ENCODE measurements at places on chromosomes 5 and 9.

DNA sequence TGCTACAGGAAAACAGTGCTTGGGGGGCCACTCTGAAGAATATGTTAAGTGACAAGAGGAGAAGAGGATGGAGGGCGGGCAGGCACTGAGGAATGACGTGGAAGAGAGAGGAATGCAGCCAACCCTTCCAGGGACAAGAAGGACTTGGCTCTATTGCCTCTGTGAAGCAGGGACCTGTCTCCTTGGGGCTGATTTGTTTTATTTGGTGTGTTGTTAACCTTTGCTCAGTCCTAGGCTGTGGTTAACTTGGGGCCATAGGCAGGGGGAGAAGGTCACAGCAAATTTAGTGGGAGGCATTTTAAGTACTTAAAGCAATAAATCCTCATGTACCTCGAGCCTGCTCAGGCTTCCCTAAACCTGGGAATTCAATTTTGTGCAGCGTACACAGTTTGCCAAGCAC, 39.9 kb downstream of the KIF4B start:
- DNase-seq, result no peak

DNA sequence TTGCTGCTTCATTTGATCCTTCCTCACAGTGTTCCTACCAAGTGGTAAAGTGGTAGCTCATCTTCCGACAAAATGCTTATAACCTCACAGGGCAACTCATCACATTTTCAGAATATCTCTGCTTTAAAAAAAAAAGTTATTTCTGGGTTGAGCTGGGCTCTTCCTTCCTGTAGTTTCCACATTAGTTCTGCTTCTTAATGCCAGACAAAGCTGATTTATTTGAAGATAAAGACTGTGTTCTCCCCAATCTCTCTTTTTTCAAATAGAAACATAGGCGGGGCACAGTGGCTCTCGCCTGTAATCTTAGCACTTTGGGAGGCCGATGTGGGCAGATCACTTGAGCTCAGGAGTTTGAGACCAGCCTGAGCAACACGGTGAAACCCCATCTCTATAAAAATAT, 273.1 kb downstream of the ACTL7B start:
- no peak for DNase-seq

GRCh38 chr5:177482359-177482795, 8.9 kb upstream of the DBN1 start:
- no peak for DNase-seq

DNA sequence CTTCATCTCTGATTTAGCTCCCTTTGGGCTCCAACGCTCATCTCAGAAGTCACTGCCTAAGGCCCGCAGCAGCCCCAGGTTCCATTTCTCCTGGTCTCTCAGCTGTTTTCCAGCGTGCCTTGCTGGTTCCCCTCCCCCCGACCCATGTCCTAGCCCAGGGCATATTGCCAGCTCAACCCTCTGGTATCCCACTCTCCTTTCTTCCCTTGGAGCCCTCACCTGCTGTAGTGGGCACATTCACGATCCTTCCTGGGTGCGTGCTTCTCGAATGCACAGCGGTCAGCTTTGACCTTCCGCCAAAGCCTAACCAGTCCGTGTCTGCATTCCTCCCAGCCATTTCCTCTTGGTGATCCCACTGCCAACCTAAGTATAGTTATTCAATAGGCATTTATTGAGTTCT, 36.1 kb downstream of the CFAP90 start:
- no peak for DNase-seq

- DNase-seq, result no peak
These were observed 47.2 kb upstream of the AGXT2 start for GRCh38 chr5:35094948-35095347.

- DNase-seq, result no peak
These were observed 48.6 kb upstream of the GDNF start for GRCh38 chr5:37888476-37888875.

- no peak for DNase-seq
These were observed 103.8 kb upstream of the LIFR start for GRCh38 chr5:38660194-38660668.

GRCh38 chr5:72658161-72658560, 151.0 kb upstream of the ZNF366 start:
- no peak for DNase-seq

GRCh38 chr9:88923653-88924288, 67.5 kb upstream of the S1PR3 start:
- no peak for DNase-seq

DNA sequence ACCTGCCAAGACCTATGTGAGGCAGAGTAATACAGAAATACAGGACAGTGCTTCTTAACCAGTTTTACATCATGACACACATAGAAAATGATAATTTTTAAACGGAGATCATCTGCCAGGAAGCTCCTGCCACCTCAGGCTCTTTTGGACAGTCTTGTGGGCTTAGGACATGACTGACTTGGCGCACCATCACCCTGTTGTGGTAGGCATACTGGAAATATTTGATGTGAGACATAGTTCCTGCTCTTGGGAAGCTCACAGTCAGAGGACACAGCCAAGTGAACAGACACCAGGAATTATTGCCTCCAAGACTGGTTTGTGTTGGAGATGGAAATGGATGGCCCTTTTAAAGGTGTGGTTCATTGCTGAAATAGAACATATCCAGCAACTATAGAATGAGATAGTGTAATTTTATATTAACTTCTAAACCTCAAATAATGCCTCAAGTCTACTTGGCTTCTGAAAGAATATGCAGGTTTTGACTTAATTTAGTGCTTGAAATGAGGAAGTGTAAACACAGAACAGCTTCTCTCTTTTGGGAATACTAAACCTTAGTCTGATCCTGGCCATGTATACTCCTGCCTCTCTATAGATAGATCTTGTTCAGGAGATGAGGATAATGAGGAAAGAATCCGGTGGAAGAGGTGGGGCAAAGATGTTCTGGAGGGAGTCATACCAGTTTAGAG, 19.7 kb downstream of the CPEB4 start:
- DNase-seq, result no peak

DNA sequence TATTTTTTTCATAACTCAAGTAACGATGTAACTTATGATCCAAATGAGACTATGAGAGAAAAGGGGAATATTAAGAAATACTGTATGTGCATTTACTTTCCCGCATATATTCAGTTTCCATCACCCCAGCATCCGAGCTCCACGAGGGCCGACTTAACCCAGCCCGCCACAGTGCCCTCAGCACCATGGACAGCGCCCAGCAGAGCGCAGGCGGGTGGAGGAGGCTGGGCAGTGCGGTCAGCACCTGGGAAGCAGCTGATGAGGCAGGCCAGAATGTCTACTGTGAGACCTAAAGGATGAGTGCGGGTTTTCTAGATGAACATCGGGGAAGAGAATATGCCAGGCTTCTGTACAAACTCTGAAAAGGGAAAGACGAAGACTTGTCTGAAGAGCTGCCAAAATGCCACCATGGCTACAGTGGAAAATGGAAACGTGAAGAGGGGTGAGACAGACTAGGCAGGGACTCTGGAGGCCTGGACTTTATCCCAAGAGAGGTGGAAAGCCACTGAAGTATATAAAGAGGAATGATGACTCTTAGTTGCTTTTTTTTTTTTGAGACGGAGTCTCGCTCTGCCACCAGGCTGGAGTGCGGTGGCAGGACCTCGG, 34.5 kb upstream of the MED27 start:
- peak; percentile 16 for DNase-seq

Measured in stimulated activated CD8-positive, alpha-beta memory T cell treated with anti-CD3 and anti-CD28 coated beads, Interleukin-2, amount 100 ng/mL, for 48 hours (primary cell).